Muscle of leg (tissue), 16 donors: ENCODE measurements at places on chromosomes 2 and 18.
A peak's percentile ranks its signal among the peaks of the same experiment; 100 is the strongest.

DNA sequence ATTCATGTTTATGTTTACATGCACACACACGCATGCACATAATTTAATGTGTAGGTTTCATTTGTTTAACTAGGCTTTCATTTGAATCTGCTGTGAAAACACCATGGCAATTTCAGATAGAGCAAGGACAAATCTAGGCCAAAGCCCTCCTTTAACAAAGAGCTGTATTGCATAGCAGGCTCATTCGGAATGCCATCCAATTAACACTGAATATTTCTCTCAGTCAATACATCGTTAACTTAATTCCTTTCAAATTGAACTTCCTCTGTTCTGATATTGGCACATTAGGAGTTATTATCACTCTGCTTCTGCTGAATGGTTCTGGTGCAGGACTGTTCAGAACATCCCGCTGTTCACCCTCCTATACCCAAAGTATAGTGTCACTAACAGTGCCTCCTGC, 435.1 kb upstream of the CDH20 start:
- DNase-seq, result no peak

- no peak for DNase-seq
These were observed 144.2 kb upstream of the NABP1 start for GRCh38 chr2:191533693-191534180.

DNA sequence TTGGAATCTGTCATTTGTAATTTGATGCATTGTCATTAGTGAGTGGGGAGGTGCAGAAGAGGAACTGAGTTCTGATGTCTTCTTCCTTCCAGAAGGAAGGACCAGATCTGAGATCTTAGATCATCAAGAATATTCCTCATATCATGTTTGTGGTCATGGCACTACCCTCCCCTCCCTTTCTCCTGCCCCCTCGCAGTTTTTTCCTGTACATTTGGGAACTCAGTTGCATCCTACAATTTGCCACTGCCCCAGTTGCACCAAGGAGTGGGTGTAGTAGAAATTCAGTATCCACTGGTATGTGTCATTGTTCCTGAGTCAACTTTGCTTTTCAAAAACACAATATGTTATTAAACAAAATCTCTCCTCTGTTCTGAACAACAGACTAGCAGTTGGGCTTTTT, 26.6 kb upstream of the ACVR1 start:
- DNase-seq, result no peak

DNA sequence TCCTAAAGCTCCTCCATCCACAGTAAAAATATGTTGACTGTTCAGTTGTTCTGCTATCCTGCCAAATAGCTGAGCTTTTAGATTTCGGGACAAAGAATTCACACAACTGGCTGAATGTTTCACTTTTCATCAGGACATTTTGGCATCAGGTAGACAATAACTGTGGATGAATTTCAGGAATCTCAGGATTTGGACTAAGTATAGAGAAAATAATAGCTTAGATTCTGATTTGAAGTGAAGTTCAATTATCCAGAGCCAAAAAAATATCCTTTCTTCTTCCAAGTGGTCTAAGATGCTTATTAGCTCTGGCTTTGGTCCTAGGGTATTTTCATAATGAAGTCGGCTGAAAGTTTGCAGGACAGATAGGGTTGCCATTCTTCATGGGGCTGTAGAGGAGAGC, 16.1 kb downstream of the KCNE4 start:
- DNase-seq, result peak; percentile 83

- no peak for DNase-seq
These were observed 35.3 kb downstream of the SMIM21 start for GRCh38 chr18:75392226-75392578.

- no peak for DNase-seq
These were observed 205 bp downstream of the TET3 start for GRCh38 chr2:73984922-73985307.
